Fibroblast of pulmonary artery (primary cell): ENCODE measurements at places on chromosomes 11 and 22.

DNA sequence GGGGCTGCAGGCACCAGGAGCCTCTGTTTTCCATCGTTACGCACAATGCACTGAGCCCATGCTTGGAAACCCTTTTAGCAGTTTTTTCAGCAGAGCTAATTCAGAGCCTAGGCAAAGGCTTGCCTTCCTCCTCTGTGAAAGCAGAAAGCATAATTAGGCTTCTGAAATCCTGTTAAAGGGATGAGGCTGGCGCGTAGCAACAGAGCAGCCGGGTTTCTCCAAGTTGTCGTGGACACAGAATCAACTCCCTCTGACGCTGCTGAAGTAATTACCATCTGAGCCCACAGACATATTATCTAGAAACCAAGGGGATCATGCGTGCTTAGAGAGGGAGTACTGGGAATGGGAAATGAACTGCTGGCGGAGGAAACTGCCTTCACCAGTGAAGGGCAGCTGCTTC lies 85.4 kb downstream of the MYO18B start:
- no peak for DNase-seq

- no peak for DNase-seq
Observed at GRCh38 chr11:36779791-36780190, 181.8 kb upstream of the RAG2 start.

- DNase-seq = no peak
Observed at GRCh38 chr11:10777393-10777793, 26.3 kb downstream of the CTR9 start.

DNA sequence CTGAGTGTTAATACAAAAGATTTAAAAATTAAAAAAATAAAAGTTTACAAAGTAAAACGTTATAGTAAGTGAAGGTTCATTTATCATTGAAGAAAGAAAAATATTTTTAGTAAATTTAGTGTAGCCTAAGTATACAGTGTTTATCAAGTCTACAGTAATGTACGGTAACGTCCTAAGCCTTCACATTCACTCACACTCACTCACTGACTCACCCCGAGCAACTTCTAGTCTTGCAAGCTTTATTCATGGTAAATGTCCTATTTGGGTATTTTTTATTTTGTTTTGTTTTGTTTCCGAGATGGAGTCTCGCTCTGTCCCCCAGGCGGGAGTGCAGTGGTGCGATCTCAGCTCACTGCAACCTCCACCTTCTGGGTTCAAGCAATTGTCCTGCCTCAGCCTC lies 8.8 kb downstream of the CASTOR1 start:
- DNase-seq = no peak

GRCh38 chr11:45929486-45930030 lies 7.1 kb downstream of the LARGE2 start:
- no peak for DNase-seq

GRCh38 chr11:131977231-131977630 lies 606.8 kb downstream of the NTM start:
- peak; percentile 23 for DNase-seq

DNA sequence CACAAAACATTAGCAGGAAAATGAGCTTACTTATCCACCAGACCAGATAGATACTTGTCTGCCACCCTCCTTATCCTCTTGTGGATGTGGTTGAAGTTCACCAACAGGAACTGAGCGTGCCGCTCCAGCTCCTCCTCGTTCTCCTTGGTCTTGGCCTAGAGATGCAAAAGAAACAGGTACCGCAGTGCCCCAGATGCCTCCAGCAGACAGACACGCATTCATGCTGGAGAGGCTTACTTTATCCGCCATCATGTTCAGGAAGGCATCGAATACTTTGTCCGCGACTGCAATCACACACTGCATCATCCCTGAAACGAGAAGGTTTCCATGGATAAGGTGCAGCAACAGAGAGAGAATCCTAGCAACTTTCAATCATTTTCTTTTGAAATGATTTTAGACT lies 21.0 kb upstream of the SERPIND1 start:
- no peak for DNase-seq

GRCh38 chr11:46322759-46323158 lies 24.5 kb upstream of the DGKZ start:
- peak; percentile 35 for DNase-seq

GRCh38 chr11:4671741-4672140 lies 25.9 kb downstream of the OR51E2 start:
- no peak for DNase-seq

GRCh38 chr11:123129920-123130319 lies 65.1 kb downstream of the CLMP start:
- peak; percentile 21 for DNase-seq

- no peak for DNase-seq
Observed at GRCh38 chr22:20026996-20027601, 6.2 kb downstream of the TANGO2 start.

- no peak for DNase-seq
Observed at GRCh38 chr11:122068141-122068540, 47.9 kb downstream of the BLID start.

- peak; percentile 68 for DNase-seq
Observed at GRCh38 chr22:50498322-50498890, 9.1 kb downstream of the LMF2 start.

DNA sequence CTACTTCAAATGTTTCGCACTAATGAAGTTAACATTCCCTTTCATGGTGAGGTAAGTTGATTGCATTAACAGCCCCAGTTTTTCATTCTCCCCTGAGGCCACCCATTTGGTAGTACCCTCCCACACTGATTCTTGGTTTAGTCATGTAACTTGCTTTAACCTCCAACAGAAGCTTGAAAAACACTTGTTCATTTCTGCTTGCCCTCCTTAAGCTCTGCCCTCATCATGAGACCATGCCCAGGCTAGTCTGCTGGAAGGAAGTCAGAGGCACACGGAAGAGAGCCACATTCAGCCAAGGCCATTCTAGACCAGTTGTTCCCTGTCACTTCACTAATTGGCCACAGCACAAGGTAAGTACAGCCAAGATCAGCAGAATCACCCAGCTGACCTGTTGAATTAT lies 50.7 kb upstream of the CD44 start:
- peak; percentile 45 for DNase-seq

- DNase-seq = no peak
Observed at GRCh38 chr11:9192561-9192960, 72.6 kb downstream of the DENND5A start.

DNA sequence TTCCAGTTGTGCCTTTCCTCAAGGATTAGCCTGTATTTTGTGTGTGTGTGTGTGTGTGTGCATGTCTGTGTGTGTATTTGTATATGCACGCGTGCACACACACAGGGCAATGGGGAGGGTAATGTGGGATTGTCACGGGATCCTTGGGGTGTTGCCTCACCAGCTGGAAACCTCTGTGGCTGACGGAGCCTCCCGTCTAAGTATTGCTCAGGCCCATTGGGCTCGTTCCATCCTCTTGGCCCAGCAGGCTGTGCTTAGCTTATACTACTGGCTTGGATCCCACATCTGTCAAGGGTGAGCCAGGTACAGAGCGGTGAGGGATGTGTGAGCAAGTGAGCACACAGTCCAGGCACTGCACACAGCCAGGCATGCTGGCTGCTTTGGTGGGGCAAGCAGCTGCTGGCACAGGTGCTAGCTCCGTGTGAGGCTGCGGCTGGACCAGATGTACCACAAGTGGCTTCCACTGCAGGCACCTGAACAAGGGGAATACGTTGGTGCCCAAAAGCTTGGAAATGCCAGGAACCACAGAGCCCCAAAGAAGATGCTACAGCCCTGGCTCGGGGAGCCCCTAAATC lies 462.8 kb downstream of the NELL1 start:
- no peak for DNase-seq

- no peak for DNase-seq
Observed at GRCh38 chr11:128867277-128867676, at the start of gene KCNJ1. Gene KCNJ1 (minus strand): TSS chr11:128867296. CDS start chr11:128840243, 27,053 bp downstream.

GRCh38 chr11:23099256-23099655 lies 239.0 kb upstream of the CCDC179 start:
- no peak for DNase-seq

GRCh38 chr22:37626556-37627075 lies 12.9 kb upstream of the SH3BP1 start:
- no peak for DNase-seq

DNA sequence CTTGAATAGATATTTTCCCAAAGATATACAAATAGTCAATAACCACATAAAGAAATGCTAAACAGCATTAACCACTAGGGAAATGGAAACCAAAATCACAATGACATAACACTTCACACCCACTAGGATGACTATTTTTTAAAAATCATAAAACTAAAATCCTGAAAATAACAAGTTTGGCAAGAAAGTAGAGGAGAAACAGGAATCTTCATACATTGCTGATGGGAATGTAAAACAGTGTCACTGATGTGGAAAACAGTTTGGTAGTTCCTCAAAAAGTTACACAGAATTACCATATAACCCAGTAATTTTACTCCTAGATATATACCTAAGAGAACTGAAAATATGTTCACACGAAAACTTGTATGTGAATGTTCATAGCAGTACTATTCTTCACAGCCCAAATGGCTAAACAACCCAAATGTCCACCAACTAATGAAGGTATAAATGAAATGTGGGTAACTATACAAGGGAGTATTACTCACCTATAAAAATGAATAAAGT lies 12.5 kb downstream of the PICALM start:
- no peak for DNase-seq

GRCh38 chr11:5983443-5983842 lies 3.3 kb downstream of the OR52L1 start:
- no peak for DNase-seq

- no peak for DNase-seq
Observed at GRCh38 chr11:46457021-46457420, 65.4 kb upstream of the CHRM4 start.

DNA sequence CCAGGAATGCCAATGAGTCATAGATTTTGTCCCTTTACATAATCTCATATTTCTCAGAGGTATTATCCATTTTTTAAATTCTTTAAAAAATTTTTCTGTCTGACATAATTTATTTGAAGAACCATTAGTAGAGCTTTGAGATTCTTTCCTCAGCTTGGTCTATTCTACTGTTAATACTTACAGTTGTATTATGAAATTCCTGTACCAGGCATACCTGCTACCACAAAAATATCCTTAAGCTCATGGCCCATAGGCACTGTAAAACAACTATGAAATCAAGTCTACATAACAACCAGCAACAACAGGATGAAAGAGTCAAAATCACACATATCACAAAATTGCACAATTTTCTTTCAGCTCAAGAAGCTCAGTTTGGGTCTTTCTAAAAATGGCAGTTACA lies 541.3 kb downstream of the LUZP2 start:
- no peak for DNase-seq

- no peak for DNase-seq
Observed at GRCh38 chr22:30600921-30601320, 6.1 kb upstream of the TCN2 start.

DNA sequence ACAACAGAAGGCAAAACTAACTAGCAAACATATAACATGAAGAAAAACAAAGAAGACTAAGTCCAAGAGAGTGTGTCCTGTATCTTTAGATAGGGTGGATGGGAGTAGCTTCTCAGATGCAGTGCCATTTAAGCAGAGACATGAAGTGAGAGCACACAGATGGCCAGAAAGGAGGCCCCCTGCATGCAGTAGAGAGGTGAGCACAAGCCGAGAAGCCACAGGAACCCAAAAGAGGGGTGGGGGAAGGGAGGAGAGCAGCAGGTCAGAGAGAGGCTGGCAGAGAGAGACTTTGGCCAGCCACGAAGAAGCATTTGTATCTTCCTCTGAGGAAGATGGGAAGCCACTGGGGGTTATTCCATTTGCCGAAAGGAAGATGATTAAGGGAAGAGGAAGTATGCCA lies 86.7 kb downstream of the NTM start:
- no peak for DNase-seq

DNA sequence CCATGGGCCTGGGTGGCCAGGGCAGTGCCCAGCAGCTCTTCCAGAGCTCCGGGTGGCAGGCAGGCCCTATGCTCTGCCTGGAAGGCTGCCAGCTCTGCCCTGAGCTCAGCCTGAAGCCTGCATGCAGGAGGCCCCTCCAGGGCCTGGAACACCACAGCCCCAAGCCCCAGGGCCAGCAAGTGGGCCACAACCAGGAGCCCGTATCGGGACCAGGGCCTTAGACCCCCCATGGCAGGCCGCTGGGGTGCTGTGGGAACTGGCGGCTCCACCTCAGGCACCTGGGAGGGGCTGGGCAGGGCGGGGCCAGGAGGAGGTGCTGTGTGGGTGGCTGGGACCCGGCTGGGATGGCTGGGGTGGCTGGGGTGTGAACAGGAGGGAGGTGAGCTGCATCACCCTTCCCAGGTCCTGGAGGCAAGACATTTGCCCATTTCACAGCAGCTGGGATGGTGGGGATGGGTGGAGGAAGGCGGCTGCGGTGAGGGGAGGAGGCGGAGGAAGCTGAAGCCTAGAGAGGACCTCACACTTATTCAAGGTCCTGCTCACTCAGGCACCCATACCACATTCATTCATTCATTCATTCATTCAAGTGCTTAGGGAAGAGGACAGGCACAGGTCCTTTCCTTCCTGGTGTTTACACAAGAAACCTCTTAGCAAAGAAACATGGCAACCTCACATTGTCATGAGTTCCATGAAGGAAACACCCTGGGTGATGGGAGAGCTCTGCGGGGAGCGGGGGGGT lies at the start of gene KCNK7:
Gene KCNK7 (minus strand): TSS at position 258 of the 739 bp plus-strand sequence. CDS start 28 bp downstream, at position 230.
- no peak for DNase-seq

DNA sequence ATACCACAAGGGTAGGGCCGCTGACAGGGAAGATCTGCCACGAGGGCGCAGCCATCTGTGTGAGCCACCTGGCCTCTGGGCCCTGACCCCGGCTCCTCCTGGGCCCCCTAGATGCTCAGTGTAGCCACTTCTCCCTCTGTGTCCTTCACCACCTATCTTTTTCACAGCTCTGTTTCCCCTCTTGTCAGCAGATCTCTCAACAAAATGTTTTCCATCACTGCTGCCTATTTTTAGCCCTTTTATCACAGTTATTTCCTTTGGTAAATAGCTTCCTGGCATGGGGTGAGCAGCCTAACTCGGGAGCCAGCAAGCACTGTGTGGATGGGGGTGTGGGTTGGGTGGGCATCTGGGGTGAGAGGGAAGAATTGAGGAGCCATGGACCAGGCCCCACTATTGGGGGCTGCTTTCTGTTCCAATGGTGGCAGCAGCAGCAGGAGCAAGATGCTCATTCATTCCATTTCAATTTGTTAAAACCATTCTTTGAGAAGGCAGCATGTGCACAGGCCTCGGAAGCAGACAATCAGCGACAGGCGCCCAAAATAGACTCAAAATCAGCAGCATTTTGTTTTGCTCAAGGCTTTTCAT lies 135.2 kb upstream of the NAV2 start:
- peak; percentile 67 for DNase-seq

- no peak for DNase-seq
Observed at GRCh38 chr22:19879246-19879570, 24.5 kb upstream of the GNB1L start.

- no peak for DNase-seq
Observed at GRCh38 chr11:118913411-118914125, 12.2 kb downstream of the BCL9L start.

DNA sequence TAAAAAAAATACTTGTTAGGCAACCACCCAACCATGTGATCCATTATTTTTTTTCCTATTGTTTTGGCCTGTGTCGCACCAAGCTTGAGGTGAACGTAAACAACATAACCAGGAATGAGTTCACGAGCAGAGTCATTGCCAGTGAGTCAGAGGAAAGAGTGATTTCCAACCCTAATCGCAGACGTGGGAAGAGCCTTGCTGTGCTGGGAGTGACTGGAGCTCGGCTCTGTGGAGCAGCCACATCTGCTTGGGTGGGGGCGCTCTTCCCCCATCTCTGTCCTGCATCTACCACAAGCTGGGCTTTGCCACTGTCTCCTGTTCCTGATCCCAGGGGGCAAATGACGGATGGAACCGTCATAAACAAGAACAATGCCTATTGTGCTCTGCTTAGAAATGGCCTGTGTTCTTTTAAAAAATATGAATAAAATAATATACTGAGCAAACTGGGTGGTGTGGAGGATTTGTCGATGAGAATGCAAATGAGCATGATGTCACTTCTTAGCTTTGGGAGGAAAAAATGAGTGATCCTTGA lies 210.0 kb downstream of the KIRREL3 start:
- peak; percentile 87 for DNase-seq

- no peak for DNase-seq
Observed at GRCh38 chr22:44580176-44581095, 82.4 kb upstream of the RTL6 start.
